AG10803 (cell line): ENCODE measurements at places on chromosomes 7 and 10.
A peak's percentile ranks its signal among the peaks of the same experiment; 100 is the strongest.

- no peak for DNase-seq
Observed at GRCh38 chr10:125161707-125162119, 1.4 kb upstream of the CTBP2 start.

DNA sequence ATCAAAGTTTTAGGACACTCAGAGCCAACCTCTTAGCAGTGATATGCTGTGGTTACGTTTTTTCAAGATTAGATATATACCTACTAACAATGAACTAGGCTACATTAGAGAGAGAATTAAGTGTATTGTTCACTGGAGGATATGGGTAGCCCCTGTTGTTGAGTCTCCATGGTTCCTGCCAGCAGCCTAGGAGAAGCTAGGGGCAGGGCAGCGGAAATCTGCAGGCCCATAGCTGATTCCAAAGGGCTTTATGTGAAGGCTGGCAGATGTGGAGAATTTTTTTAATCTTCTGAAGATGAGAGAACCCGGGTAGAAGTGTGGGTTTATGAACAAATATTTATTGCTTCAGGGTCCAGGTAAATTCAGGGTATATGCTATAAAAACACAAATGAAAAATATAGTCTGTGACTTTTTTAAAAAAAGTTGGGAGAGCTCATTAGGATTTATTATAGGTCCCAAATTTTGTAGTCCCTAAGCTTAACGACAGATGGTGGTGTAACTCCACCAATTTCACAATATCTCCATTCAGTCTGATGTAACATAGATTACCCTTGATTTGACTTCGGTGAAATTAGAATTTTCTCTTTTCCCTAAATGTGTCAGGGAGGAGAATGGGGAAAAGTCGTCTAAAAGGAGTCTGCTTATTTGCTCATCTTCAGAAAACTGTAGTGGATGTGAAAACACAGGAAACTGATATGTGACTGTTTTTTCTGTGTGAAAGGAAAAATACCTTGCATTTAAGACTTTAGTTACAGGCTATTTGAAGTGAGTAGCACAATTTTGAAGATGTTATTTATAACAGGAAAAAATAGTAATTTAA, 163.0 kb upstream of the PPP1R3A start:
- DNase-seq: peak; percentile 60

DNA sequence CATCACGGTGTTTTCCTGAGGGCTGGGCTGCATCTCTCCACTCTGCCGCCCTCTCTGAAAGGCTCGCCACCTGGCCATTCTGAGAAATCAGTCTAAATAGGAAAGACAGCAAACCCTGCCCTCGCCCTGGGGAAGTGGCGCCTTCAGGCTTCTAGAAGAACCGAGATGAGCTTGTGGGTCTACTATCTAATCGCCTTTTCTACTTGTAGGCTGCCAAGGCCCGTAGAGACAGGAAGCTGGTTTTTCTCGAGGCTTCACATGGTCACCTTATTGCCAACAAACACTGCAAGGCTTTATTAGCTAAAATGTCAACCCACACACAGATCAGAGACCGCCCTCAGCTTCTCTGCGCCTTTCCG, 21.4 kb downstream of the LAT2 start:
- no peak for DNase-seq

DNA sequence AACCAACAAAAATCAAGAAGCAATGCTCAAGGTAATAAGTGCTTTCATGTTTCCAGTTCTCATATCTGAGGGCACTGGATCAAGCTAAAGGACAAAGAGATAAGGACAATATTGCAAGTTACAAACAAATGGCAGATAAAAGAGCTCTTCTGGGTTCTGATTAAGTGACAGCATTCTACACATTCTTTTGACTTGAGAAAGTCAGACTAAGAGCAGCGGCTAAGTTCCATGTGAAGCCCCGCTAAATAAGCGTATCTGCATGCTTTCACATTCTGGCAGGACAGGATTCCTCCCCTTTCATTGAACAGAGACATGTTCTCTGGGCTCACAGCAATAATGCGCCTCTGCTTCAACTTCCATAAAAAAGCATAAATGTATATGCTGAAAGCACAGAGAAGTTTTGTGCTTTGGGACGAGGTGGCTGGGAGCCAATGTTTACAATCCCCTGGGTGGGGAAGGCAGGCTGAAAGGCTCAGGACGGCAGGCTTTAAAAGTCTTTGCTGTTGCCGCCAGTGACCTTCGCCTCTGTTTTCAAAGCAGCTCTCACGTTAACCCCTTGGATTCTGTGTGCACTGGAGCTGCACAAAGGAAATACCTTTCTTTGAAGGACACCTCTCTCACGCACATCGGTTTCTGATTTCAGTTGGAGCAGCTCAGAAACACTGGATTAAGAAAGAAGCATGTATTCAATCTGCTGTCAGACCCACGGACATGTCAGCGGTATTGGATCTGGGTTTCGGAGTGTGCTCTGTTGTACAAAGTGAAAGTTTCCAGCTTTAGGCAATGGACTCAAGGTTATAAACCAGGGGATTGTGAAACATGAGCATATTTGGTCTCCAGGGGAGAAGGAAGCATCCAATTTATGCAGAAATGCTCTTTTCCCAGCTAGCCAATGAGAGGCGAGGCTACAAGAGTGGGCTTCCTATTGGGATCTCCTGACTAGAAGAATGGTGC, 105.4 kb upstream of the FAM133B start:
- DNase-seq: peak; percentile 94

DNA sequence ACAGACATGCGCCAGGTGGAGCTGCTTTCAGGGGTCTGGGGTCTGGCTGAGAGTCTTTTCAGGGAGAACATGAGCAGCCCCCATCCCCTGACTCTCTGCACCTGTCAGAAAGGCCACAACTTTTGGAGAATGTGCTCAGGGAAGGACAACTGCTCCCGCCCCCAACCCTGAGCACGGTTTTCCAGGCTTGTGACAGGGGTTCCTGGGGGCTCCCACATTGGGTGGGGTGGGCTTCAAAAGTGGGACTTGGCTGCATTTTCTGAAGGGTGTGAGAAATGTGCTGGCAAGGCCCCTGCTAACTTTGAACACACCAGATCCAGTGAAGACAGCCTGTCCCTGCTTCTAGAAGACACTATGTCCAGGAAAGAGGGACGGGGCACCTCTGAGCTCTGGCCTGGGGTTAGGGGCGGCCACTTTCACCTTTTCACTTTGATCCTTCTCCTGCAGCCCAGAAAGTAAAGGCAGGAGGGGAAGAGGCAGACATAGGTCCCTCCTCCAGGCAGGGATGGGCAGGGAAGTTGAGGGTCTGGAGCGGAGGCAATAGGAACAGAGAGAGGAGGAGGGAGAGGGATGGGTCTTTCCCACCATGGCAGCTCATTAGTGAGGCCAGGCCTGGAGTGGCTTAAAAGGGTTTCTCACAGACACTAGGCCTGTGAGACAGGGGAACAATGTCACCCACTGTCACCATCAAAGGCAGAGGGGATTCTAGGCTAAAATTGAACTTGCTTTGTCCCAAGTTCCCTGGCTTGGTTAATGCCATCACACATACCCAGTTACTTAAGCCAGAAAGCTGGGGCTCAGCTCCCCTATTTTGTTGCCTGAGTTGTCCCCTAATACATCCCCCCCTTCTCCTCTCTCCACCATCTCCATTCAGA, 1.5 kb downstream of the KCP start:
- no peak for DNase-seq
